IPS DF 19.7 (cell line): ENCODE measurements at places on chromosomes 3 and 15.

GRCh38 chr15:93029214-93029835 is 59.7 kb downstream of the RGMA start:
- DNase-seq, result no peak

DNA sequence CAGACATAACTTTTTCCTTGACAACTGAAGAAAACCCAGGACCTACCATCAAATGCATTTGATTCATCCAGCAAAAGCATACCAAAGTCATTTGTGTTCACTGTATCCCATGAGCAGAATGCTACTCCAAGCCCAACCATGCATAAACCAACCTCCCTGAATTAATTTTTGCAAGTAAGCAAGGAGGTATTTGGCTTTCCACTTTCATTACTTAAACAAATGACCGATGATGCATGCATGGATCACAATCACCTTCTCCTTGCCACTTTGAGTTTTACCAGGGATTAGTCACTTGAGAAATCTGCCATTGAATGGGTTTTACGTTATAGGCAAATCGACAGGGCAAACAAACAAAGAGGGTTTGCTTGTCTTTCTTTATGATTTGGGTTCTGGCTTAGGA is 214.8 kb downstream of the FMN1 start:
- no peak for DNase-seq

GRCh38 chr15:77905301-77905920 is 172.1 kb downstream of the TBC1D2B start:
- DNase-seq, result no peak

DNA sequence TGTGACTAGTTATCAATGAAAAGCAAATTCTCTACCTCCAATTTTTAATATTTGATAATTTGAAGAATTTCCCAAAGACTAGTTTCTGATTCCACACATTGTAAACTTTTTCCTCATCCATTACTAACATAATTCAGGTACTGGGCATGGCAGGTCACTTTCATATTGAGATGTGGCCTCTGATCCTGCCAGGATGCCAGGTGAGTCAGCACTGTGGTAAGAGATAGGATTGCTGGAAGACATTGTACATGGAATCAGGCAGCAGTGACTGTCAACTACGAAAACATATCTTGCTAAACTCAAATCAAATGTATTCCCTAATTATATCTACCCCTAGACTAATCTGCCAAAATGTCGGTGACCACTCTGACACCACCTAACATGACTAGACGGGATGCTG is 33.2 kb upstream of the POU1F1 start:
- DNase-seq, result no peak

DNA sequence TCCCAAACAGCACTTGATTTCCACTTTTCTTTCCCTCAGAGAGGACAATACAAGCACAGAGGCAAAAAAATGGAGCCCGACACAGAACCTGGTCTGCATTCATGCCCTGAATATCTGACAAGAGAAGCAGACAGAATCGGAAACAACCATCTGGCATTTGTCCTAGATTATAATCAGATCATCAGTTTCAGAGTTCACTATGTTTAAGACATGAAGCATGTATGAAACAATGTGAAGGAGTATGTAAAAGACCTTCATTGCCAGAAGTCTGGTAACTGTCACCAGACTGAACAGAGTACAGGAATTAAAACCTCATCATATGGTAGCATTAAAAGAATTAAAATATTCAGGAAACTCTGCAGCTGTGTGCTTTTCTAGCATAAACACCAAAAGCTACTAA is 65.0 kb downstream of the SETD2 start:
- no peak for DNase-seq

DNA sequence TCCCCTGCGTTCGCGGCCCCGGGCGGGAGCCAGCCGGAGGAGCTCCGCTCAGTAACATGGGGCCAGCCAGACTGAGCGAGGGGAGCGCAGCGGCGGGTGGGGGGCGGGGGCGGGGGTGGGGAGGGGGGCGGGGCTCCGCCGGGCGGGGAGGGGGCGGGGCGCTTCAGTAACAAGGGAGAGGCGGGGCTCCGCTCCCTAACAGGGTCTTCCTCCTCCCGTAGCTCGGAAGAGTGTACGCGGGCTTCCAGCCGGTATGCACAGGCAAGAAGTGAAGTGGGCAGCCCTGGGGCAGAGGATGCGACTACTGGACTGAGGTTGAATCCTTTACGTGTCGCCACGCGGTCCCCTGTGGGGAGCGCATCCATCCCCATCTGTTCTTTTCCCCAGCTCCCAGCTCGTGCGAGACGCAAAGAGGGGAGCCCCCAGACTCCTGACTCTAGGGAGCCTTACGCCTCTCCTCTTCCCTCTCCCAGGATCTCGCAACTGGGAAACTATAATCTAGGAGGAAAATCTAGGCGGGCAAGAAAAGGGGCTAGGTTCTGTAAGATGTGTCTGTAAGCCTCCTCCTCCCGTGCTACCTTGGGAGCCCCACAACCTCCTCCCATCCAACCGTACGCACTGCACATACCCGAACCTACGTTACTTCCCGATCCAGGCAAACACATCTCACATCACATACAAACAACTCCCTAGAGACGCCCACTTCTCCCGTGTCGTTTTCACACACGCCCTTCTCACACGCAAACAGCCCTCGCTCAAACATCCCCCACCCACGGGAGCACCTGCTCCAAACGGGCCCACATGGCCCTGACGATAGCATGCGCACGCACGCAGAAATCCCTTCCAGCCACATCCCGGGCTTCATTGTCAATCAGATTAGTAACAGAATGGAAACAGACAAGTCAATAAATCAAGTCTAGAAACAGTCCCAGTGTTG is at the start of gene SHF:
TSS of gene SHF (minus strand) at position 73 of the 937 bp plus-strand sequence. CDS start at position 58, 15 bp downstream.
- no peak for DNase-seq

DNA sequence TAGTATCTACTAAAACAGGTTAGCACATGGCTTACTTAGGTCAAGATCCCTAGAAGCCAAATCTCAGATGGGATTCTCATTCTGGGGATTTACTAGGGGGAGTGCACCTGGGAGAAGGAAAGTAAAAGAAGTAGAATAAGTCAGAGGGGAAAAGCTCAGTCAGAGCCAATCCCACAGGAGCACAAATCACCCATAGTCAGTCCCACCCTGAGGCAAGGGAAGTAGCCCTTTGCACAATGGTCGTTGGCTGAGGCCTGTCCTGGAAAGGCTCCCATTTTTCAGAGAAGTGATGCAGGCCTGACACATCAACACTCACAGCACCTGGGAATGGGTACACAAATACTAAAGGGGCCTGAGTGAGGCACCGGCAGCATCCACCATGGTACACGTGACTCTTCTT is 39.8 kb downstream of the SST start:
- DNase-seq, result no peak

GRCh38 chr15:83164771-83165404 is 42.7 kb downstream of the HDGFL3 start:
- DNase-seq, result no peak

DNA sequence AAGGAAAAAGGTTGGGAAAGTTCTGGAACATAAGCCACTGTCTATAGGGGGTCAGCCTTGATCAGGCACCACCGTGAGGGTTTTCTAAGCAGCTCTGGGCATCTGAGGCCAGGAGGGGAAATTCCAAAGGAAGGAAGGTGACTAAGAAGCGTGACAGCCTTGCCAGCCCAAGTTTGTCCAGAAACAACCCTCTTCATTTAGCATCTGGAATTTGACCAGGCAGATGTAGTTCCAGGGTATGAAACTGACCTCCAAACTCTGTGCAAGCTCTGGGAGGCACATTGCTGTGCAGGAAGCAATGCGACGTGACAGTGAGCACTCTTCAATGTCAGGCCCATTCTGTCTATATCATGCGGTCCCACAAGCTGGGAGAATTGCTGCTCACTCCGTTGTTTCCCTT is 85.4 kb upstream of the TPM1 start:
- DNase-seq, result no peak

GRCh38 chr3:24494618-24495325 is at the start of gene THRB:
Gene THRB (minus strand): TSS chr3:24494850.
- no peak for DNase-seq

DNA sequence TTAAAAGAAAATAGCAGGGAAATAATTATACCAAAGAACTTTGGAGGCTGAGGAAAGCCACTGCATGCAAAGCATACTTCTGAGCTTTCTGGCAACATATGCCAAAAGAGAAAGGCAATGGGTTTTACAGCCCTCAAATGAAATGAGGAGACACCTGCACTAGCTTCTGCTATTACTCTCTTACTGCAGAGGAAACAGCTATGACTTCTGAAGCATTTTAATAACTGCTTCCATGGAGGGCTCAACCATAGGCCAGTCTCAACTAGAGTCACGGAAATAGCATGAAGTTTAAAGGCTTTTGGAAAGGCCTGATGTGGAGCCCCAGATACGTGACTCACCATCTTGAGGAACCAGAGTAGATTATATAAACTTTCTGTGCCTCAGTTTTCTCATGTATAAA is 114.8 kb downstream of the OXNAD1 start:
- DNase-seq, result no peak

- DNase-seq, result no peak
These were observed 26.5 kb upstream of the UTS2B start for GRCh38 chr3:191356631-191357439.

DNA sequence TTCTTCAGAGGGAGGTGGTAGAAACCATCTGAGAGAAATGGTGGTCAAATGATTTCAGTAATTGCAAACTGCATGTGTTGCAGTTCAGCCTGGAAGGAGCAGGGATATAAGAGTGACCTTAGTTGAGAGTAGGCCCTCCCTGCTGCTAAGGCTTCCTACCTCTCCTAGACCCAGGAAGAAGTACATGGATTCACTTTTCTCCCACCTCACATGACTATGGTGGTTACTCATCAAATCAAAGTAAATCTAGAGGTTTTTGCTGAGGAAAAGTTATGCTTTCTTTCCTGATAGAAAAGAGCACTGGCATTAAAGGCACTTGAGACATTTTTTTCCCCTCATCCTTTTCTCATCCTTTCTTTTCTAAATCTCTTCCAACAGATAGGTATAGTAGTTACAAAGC is 43.2 kb upstream of the LEKR1 start:
- no peak for DNase-seq

- DNase-seq, result no peak
These were observed 139.4 kb downstream of the FHIT start for GRCh38 chr3:61111825-61112224.

DNA sequence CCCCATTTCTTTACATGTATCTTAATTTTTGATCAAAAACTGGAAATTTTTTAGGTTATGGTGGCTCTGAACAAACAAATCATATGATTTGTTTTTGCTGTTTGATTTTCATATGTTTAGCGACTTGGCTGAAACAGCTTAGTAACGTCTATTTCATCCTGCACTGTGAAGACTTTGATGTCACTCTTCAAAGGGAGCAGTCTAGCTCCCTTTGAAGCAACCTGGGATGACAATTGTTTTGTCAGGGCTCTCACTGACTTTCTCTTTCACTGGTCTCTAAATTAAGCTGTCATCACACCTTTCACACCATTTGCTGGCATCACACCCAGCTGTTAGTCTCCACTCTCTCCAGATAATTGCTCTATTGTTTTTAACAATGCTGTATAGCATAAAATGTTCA is 896.9 kb downstream of the IGSF11 start:
- no peak for DNase-seq

- no peak for DNase-seq
These were observed 103.6 kb downstream of the ECT2 start for GRCh38 chr3:172853921-172854666.

- no peak for DNase-seq
These were observed 181.1 kb upstream of the C2CD4B start for GRCh38 chr15:62346168-62346567.

- DNase-seq, result no peak
These were observed 21.3 kb downstream of the COLQ start for GRCh38 chr3:15500107-15500724.

DNA sequence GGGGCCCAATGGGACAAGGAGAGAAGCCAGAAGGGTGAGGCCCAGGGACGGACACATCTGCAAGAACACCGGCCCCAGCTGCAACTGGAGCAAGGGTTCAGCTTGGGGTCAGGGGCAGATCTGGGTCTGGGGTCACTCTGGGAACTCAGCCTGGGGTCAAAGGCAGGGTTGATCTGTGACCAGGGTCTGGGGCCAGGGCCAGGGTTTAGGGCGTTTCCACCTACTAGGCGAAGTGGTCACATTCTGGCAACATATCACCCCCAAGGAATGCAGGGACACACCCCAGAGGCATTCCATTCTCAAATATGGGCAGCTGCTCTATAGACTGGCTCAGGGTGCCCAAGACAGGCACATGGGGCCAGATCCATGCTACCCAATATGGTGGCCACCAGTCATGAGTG is 9.0 kb downstream of the UROC1 start:
- DNase-seq, result no peak
